ENCODE measurements at places on chromosomes 5 and 9.

GRCh38 chr5:179348843-179349242 is 3.6 kb upstream of the ADAMTS2 start:
- no peak for DNase-seq

- DNase-seq, result no peak
Measured at GRCh38 chr9:107779731-107780130, 290.2 kb upstream of the KLF4 start.

GRCh38 chr5:17269201-17269600 is 51.8 kb downstream of the BASP1 start:
- no peak for DNase-seq

DNA sequence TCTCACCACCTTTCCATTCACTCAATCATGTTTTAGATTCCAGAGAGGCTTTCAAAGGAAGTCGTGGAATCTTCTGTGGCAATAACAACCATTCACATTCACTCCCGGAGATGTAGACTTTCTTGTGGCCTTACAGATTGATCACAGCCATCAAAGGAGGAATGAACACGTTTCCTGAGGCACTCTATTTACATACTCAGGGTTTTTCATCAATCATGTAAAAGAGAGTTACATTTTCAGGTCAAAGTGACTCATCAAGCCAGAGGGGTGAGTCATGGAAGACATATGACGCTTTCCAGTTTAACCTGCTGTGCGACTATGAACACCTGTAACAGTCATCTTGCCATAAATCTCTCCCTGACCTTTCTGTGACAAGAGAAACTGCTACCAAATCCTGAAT is 39.3 kb upstream of the RAD23B start:
- peak; percentile 36 for DNase-seq

DNA sequence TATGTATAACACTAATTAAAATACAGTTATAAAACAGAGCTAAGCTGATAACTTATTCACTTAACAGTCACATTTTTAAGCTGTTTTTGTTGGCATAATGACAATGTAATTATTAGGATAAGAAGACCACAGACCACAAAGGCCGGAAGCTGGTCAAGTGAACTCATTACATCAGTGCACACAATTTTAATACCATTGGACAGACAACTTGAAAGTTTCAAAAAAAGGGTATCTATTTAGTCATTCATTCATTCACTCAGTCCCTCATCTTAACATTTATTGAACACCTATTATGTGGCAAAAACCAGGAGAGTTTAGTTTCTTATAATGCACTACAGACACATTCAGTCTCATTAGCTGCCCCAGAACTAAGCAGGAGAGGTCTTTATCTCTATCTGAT is 11.6 kb downstream of the ERP44 start:
- DNase-seq, result no peak

DNA sequence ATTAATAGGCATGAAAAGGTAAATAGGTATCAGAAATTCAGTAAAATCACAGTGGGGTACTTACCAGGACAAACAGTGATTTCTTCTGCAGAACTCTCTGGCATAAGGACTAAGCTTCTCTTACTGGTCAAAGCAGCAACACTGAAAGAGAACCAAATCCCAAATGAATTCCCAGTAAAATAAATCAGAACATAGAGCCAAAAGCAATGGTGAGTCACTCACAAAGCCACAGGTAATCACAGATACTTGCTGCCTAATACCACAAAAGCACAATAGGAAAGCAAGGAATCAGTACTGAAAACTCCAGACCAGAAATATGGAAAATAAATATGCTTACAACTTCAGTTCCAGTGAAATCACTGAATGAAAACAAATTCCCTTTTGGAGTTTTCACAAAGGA is 50.7 kb downstream of the UIMC1 start:
- DNase-seq, result no peak
